ENCODE measurements at places on chromosomes 13 and 19.

- no peak for DNase-seq
These were observed 29.2 kb downstream of the ZNF701 start for GRCh38 chr19:52599241-52599640.

GRCh38 chr13:48476215-48476614 lies 56.7 kb downstream of the RCBTB2 start:
- no peak for DNase-seq

DNA sequence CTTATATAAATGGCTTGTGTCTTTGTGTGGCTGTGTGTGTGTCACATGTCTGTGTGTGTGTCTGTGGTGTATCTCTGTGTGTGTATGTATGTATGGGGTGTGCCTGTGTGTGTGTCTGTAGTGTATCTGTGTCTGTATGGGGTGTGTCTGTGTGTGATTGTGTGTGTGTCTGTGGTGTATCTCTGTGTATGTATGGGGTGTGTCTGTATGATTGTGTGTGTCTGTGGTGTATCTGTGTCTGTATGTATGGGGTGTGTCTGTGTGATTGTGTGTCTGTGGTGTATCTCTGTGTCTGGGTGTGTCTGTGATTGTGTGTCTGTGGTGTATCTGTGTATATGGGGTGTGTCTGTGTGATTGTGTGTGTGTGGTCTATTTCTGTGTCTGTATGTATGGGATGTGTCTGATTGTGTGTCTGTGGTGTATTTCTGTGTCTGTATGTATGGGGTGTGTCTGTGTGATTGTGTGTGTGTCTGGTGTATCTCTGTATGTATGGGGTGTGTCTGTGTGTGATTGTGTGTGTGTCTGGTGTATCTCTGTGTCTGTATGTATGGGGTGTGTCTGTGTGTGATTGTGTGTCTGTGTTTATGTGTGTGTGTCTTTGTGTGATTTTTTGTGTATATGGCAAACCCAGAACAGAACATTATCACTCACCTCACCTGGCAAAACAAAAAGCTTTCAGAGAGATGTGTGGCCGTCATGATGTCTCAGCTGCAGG lies 56.1 kb upstream of the MCF2L start:
- no peak for DNase-seq

DNA sequence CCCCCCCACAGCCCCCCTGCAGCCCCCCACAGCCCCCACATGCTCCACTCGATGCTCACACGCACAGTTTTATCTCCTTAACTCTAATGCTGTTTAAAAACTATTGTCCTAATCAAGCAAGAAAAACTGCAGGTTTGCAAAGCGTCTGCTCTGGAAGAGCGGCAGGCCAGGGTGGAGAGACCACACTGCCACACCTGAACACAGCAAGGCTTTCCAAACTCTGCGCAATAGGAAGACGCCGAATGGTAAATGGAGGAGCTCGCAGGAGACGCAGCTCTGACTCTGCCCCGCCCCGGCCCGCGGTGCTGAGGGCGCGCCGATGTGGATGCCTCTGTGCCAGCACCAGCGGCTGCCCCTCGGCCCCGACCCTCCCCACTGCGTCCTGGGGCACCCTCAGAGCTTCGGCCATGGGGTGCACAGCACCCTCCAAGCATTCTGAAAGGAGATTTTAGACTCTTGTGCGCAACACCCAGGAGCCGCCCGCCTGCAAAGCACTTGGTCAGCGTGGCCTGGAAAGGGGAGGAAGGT lies 32.4 kb downstream of the RASA3 start:
- no peak for DNase-seq

DNA sequence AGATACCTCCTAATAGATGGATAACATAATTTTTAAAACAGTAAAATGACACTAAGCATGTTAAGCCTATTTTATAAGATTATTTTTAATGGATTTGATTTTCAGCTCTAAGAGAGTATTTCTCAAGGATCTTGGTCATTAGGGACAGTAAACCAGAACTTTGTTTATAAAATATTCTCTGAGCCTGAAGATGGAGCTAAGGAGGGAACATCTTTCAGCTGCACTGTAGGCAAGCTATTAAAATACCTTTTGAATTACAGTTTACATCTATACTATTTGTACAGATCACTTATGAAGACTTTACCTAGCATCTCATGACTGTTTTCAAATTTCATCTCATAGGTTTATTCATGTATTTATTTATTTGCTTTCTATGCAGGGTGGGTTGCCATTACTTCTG lies 345.3 kb downstream of the MYO16 start:
- DNase-seq = no peak

DNA sequence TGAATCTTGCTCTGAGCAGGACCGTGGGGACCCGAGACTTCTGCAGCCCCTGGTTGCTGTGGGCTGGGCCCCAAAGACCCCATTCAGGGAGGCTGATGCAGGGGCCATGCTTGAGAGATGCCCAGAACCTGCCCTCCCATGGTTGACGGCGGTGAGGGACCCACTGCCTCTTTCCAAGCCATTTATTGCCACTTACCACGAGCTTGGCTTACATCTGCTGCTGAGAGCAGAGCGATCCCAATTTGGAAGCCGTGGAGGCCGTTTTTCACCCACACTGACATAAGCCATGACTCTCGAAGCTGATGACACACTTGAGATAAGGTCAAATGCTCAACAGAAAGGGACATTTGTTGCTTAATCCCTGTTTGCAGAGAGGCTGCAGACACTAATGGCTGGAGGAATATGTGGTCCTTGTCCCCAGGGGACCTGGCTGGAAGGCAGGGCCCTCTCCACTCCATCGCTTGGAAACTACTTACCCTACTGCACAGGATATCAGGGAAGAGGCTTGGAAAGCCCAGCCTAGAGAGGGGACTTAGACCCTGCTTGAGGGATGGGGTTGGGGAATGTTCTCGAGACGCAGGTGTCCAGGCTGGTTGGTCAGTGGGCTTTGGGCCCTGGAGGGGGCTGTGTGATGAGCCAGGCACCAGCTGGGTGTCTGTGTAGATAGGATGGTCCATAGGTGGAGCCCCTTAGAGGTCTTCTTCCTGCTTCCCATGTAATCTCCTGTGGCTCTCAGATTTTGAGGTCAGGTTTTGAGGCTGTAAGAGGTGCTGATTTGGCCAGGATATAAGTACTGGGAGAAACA lies 15.3 kb downstream of the ZNF536 start:
- no peak for DNase-seq

DNA sequence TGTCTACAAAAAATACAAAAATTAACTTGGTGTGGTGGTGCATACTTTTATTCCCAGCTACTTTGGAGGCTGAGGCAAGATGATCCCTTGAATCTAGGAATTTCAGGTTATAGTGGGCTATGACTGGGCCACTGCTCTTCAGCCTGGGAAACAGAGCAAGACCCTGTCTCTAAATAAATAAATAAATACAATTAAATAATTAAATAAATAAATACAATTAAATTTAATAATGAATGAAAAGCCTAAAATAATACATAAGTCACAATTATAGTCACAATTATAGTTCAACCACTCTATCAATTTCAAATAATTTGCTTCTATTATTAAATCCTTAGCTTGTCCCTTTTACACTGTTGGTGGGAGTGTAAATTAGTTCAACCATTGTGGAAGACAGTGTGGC lies 146.4 kb upstream of the RFC3 start:
- DNase-seq = no peak

DNA sequence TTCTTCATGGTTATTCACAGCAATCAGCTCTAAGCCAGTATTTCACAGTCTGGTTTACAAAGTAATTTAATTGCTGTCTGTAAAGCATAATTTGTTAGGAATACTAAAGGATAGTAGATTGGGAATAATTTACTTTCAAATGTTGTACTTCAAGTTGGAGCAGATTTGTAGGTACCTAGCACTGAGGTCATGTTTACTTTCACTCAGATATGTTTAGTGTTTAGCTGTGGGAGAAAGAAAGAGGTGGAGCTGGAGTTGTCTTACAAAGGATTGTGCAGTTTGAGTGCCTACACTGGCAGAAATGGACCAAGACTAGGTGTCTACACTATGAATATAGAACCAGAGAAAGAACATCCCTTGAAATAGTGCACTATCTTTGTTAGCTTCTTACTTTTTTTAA lies 464.6 kb downstream of the PCDH9 start:
- no peak for DNase-seq

DNA sequence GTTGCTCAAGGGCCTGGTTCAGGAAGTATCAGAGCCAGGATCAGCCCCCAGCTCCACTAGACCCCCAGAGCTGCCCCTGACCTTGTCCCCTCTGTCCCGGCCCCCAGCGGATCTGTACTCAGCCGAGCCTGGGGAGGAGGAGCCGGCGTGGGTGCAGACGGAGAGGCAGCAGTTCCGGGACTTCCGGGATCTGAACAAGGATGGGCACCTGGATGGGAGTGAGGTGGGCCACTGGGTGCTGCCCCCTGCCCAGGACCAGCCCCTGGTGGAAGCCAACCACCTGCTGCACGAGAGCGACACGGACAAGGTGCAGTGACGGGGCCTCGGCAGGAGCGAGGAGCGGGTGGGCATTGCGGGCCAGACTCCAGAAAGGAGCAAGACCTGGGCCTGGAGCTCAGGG lies 14.6 kb downstream of the RCN3 start:
- DNase-seq = no peak

DNA sequence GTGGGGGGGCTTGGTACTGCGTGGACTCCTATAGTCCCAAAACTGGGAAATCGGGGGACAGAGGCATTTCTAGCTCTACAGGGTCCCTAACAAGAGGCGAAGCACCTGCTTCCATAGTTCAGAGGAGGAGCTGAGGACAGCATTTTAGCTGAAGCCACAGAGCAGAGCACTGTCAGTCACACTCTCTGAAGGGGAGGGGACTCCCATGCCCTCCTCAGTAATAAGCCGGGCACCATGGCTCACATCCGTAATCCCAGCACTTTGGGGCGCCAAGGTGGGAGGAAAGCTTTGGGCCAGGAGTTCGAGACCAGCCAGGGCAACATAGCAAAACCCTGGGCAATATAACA lies 3.8 kb downstream of the NPAS1 start:
- no peak for DNase-seq

- DNase-seq = no peak
These were observed 33.9 kb upstream of the GRTP1 start for GRCh38 chr13:113397608-113398425.

Measured in iris pigment epithelial cell (primary cell).